Activated CD8-positive, alpha-beta T cell treated with anti-CD3 and anti-CD28 coated beads for 36 hours (primary cell): ENCODE measurements at places on chromosomes 11 and 22. TPM values are rescaled to one million over a fixed set of nuclear protein-coding genes. Genes with fewer than 3 reads are reported as not detected.

The MYBPC3 gene
- total RNA-seq: not detected

The A4GALT gene
- 0.20 TPM for total RNA-seq

The TANGO2 gene
- 15.7 TPM for total RNA-seq

The ARHGEF12 gene
- total RNA-seq: 10.2 TPM

The GP1BB gene
- total RNA-seq: not detected

DNA sequence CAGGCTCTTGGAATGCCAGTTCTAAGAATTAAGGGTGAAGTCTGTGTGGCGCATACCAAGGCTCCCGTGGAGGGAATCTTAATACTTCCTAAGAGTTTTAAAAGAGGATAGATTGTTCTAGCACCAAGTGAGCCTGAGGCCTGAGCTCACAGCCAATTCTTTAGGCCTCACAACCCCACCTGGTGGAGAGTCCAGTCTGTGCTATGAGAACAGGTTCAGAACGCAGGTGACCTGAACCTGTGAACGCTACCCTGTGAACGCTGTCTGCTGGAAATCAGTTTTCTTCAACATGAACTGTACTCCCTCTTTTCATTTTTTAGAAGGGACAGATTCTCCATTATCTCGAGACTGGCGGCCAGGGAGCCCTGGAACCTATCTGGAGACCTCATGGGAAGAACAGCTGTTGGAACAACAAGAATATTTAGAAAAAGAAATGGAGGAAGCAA lies 43.2 kb upstream of the DLAT start:
- H3K36me3 ChIP-seq: peaks cover 2% of the 10 kb centered on the region
- DNase-seq: peak; percentile 81
- peaks cover 25% of the 10 kb centered on the region for H3K27me3 ChIP-seq
- peaks cover 4% of the 10 kb centered on the region for H3K4me1 ChIP-seq
- no peak overlapping the region for H3K4me3 ChIP-seq
- no peak overlapping the region for H3K27ac ChIP-seq

DNA sequence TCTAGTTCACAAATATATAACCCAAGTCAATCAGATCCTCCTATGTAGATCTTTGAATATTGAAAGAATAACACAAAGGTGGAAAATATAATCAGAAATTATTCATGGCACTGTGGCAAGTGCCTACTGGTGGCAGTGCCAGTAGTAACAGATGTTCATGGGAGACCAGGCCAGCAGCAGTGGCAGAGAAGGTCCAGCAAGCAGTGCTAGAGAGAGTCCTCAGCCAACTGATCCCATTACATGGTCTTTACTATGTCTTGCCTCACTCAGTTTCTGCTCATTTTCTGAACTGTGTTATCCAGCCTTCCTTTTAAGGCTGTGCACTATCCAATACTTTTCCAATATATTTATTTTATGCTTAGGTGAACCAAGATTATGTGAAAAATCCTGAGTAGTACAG lies 124.9 kb downstream of the MRTFA start:
- DNase-seq: no peak

DNA sequence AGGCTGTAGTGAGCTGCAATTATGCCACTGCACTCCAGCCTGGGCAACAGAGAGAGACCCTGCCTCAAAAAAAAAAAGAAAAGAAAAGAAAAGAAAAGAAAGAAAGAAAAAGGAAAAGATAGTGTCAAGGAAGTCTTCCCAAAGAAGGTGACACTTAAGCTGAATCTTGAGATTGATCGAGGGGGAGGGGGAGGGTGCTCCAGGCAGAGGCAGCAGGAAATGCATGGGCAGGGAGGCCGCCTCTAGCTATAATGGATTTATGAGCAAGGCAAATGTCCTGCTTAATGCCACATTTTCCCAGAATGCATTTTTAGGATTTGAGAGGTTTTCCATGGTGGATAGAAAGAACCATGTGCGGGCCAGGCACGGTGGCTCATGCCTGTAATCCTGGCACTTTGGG lies 13.8 kb upstream of the DDB2 start:
- no peak overlapping the region for H3K4me3 ChIP-seq
- DNase-seq: no peak
- no peak overlapping the region for H3K27ac ChIP-seq
- H3K27me3 ChIP-seq: no peaks in the 10 kb centered on the region
- no peaks in the 10 kb centered on the region for H3K36me3 ChIP-seq
- no peaks in the 10 kb centered on the region for H3K4me1 ChIP-seq

GRCh38 chr22:40322021-40322420 lies 24.3 kb upstream of the ADSL start:
- H3K27me3 ChIP-seq: no peaks in the 10 kb centered on the region
- H3K27ac ChIP-seq: peak overlapping the region; percentile 16
- no peak for DNase-seq
- H3K36me3 ChIP-seq: peaks cover 39% of the 10 kb centered on the region
- H3K4me1 ChIP-seq: peaks cover 57% of the 10 kb centered on the region

DNA sequence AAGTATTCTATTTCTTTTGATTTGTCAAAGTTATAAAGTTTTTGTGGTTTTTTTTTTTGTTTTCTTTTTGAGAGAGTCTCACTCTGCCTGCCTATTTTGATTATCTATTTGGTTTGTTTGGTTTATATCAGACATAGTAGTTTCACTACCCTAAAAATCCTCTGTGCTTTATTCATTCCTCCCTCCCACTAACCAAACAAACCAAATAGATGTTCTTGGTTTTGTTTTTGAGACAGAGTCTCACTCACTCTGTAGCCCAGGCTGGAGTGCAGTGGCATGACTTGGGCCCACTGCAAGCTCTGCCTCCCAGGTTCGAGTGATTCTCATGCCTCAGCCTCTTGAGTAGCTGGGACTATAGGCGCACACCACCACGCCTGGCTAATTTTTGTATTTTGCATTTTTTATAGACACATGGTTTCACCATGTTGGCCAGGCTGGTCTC lies 67.9 kb downstream of the ENTHD1 start:
- no peak for DNase-seq
- H3K36me3 ChIP-seq: no peaks in the 10 kb centered on the region
- peaks cover 2% of the 10 kb centered on the region for H3K4me1 ChIP-seq
- H3K27me3 ChIP-seq: no peaks in the 10 kb centered on the region
- H3K27ac ChIP-seq: no peak overlapping the region

GRCh38 chr11:123561431-123561800 lies 93.0 kb downstream of the SCN3B start:
- DNase-seq: no peak
- H3K36me3 ChIP-seq: no peaks in the 10 kb centered on the region
- no peak overlapping the region for H3K27ac ChIP-seq
- peaks cover 10% of the 10 kb centered on the region for H3K4me1 ChIP-seq
- H3K27me3 ChIP-seq: peaks cover 3% of the 10 kb centered on the region

GRCh38 chr22:19419464-19420178 lies 11.9 kb downstream of the HIRA start:
- peak overlapping the region; percentile 86 for H3K27ac ChIP-seq
- peak overlapping the region; percentile 22 for H3K4me3 ChIP-seq
- H3K27me3 ChIP-seq: no peaks in the 10 kb centered on the region
- peak; percentile 69 for DNase-seq
- peaks cover 59% of the 10 kb centered on the region for H3K4me1 ChIP-seq

DNA sequence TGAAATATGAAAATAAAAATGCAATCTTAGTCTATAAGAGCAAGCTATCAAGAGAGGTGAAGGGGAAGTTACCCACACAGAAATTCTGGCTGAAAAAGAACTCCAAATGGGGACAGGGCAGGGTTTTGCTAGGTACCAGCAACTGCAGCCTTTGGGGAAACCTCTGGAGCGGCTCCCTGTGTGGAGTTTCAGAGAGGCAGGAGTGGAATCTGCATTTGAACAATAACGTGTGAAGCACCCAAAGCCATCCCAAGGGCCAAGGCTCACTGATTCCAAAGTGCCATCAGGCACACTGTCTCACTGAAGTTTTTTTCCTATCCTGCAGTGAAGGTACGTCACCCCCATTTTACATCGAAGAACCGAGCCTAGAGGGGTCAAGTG lies 87.8 kb downstream of the KCNC1 start:
- no peak overlapping the region for H3K27ac ChIP-seq
- no peaks in the 10 kb centered on the region for H3K4me1 ChIP-seq
- no peak overlapping the region for H3K4me3 ChIP-seq
- no peak for DNase-seq

DNA sequence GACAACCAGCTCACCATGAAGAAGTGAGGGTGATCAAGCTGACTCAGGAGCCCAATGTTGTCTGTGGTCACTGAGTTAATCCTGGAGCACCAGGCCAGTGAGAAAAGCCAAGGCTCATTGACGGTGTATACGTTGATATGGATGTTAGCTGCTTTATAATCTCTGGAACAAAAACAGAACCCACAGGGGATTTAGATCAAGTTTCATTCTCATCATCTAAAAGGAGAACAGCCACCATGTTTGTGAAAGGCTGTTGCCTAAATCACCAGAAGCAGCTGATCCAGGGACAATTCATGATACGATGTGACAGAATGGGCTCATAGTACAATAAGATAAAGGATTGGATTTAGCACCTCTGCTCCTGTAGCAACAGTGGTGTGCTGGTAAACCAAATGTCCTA lies 68.5 kb downstream of the GDPD4 start:
- H3K27ac ChIP-seq: no peak overlapping the region
- H3K27me3 ChIP-seq: peaks cover 13% of the 10 kb centered on the region
- no peak for DNase-seq
- H3K4me3 ChIP-seq: no peak overlapping the region
- no peaks in the 10 kb centered on the region for H3K4me1 ChIP-seq
- H3K36me3 ChIP-seq: no peaks in the 10 kb centered on the region

GRCh38 chr11:107991868-107992414 lies 16.8 kb upstream of the CUL5 start:
- no peak overlapping the region for H3K27ac ChIP-seq
- no peak overlapping the region for H3K4me3 ChIP-seq
- H3K36me3 ChIP-seq: no peaks in the 10 kb centered on the region
- no peak for DNase-seq
- H3K27me3 ChIP-seq: peaks cover 3% of the 10 kb centered on the region

- peaks cover 2% of the 10 kb centered on the region for H3K27me3 ChIP-seq
- no peak overlapping the region for H3K27ac ChIP-seq
- H3K36me3 ChIP-seq: no peaks in the 10 kb centered on the region
- H3K4me1 ChIP-seq: no peaks in the 10 kb centered on the region
These were observed 198.2 kb downstream of the IGLL1 start for GRCh38 chr22:23381661-23382427.

DNA sequence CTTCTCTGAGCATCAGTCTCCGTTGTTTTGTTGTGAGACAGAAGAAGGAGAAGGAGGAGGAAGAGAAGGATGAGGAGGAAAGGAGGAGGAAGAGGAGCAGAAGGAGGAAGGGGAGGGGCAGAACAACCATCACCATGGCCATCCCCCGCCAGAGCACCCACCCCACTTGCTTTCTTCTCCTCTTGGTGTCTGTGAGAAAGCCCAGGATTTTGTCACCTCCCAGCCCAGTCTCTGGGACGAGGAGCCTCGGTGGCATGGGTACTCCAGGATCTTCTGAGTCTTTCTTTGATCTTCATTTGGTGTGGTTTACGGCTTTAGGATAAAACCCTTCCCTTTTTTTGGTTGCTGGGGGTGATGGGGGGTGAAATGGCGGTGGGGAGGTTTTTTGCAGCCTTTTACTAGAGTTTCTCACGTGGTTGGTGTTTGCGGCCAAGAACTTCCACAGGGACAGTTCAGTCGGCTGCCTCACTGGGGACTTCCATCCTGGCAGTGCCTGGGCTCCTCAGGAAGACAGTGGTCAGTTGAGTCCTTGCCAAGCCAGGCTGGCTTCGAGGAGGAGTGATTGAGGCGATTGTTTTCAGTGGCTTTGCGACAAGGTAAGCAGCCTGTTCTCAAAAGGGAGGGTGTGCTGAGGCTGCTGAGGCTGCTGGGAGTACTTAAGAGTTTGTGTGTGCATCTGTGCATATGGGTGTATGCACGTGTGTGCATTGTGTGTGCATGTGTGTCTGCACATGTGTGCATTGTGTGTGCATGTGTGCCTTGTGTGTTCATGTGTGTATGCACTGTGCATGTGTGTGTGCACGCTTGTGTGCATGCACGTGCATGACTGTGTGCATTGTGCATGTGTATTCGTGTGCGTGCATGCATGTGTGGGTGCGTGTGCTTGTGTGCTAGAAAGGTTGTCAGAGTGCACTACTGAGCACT lies 567.5 kb downstream of the TBC1D22A start:
- no peaks in the 10 kb centered on the region for H3K36me3 ChIP-seq
- H3K27me3 ChIP-seq: peaks cover 4% of the 10 kb centered on the region
- H3K27ac ChIP-seq: no peak overlapping the region
- H3K4me3 ChIP-seq: no peak overlapping the region

- H3K36me3 ChIP-seq: peaks cover 14% of the 10 kb centered on the region
- H3K4me1 ChIP-seq: peaks cover 11% of the 10 kb centered on the region
- peak; percentile 44 for DNase-seq
- H3K27ac ChIP-seq: no peak overlapping the region
- H3K4me3 ChIP-seq: no peak overlapping the region
These were observed 59.0 kb downstream of the CEP57 start for GRCh38 chr11:95849087-95849825.

- peaks cover 24% of the 10 kb centered on the region for H3K4me1 ChIP-seq
- peaks cover 1% of the 10 kb centered on the region for H3K27me3 ChIP-seq
- H3K4me3 ChIP-seq: peak overlapping the region; percentile 90
- peaks cover 16% of the 10 kb centered on the region for H3K36me3 ChIP-seq
These were observed 777 bp downstream of the LTO1 start for GRCh38 chr11:69674267-69674885.

GRCh38 chr22:19756288-19757128 lies 4.1 kb upstream of the TBX1 start:
- no peak overlapping the region for H3K4me3 ChIP-seq
- H3K27ac ChIP-seq: no peak overlapping the region
- peak; percentile 71 for DNase-seq
- peaks cover 25% of the 10 kb centered on the region for H3K4me1 ChIP-seq
- H3K27me3 ChIP-seq: peaks cover 52% of the 10 kb centered on the region
- H3K36me3 ChIP-seq: no peaks in the 10 kb centered on the region

DNA sequence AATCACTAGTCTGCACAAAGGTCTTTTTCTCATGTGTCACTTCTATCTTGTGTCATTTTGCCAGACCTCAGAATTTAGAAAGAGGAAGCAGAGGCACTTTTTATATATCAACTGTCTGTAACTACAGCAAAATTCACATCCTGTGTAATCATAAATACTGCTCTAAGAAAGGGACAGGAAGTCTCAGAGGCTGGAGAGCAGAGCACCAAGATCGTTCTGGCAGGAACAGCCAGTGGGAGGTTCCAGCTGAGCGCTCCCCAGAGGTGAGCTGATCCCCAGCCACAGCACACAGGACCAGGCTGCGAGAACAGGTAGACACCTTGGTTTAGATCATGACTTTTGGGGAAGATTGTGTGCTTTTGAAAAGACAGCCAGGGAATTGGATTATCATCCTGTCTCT lies at the start of gene MS4A7:
MS4A7 (plus strand) TSS at position 179 of the 400 bp plus-strand sequence. CDS start 4,610 bp downstream, outside the sequence.
- no peak within 1 kb of the TSS for H3K27ac ChIP-seq
- no peak within 1 kb of the TSS for H3K4me3 ChIP-seq
- peaks cover 7% of the 10 kb centered on the region for H3K4me1 ChIP-seq
- no peak for DNase-seq

GRCh38 chr11:57638005-57638781 lies 11.5 kb downstream of the YPEL4 start:
- peaks cover 17% of the 10 kb centered on the region for H3K4me1 ChIP-seq
- peak overlapping the region; percentile 70 for H3K27ac ChIP-seq
- H3K4me3 ChIP-seq: peak overlapping the region; percentile 78
- no peaks in the 10 kb centered on the region for H3K36me3 ChIP-seq
- DNase-seq: peak; percentile 22
- peaks cover 33% of the 10 kb centered on the region for H3K27me3 ChIP-seq
